ENCODE measurements at places on chromosomes 16 and 17.

GRCh38 chr16:4051591-4051990, 64.7 kb downstream of the ADCY9 start:
- no peak for ATAC-seq

DNA sequence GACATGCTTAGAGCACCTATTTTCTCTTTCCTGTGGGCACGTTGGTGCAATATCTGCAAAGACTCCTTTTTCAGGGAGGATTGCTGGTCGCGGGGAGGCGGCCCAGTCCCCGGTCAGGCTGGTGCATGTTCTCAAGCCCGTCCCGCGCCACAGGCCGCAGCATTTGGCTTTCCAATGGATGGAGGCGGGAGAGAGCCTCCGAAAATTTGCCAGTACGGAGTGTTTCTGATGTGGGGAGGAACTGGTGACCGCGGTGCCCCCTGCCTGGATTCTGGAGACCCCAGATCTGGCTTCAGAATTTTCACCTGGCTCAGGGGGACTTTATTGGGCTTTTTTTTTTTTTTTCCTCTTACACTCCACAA, 2.3 kb downstream of the CMIP start:
- no peak for ATAC-seq

DNA sequence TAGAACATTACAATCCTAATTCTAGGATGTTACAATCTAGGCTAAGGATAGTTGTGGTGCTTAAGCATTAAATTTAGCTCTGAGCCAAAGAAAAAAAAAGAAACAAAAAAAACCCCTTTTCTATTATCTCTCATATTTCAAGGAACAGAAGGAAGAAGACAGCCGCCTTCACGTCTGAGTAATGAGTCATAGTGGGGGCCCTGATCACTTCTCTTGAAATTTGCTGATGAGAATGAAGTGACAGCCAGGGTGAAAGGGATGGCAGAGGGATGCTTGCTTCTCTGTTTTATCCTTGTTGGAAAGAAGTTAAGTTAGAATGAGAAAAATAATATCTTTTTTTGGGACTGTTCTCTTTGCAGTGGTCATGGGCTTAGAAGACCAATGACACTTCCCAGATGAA, 82.6 kb upstream of the MPHOSPH6 start:
- no peak for ATAC-seq

DNA sequence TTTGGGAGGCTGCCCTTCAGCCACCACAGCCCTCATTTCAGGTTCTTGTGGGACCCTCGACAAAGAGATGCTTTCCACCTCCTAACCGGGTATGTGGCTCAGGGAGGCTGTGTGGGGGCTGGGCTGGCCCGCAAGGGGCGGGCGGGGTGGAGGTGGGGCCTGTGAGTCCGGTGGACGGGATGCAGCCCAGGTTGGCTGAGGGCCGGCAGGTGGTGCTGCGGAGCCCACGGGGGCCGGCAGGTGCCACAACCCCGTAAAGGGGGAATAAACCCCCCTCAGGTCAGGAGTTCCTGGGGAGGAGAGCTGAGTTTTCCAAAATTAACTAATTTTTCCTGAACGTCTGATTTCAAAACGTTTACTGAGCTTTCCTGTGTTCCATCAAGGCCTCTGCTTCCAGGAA, 4.9 kb upstream of the CIAO3 start:
- peak; percentile 27 for ATAC-seq

- ATAC-seq: no peak
Measured at GRCh38 chr17:82077617-82078358, 12.2 kb upstream of the DUS1L start.
